ENCODE measurements at places on chromosomes 7 and 10. TPM values are rescaled to one million over a fixed set of nuclear protein-coding genes. Genes with fewer than 3 reads are reported as not detected.

DNA sequence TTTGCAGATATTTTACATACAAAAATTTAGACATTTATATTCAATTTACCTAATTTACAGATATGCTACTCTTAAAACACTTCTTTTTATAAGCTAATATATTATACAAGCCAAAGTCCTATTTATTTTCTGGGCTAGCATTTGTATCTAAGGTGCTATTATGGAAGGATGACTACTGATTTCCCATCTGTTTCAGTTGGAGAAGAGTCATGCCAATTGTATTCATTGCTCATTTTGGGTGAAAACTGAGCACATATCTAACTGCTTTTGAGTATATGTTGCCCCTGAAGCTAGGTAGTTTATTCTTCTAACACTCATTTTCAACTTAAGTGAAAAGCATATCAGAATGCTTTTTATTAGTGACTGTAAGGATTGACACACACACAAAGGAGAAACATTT lies 172.9 kb downstream of the CDK14 start:
- DNase-seq: no peak
- no peak overlapping the region for H3K4me3 ChIP-seq
- H3K36me3 ChIP-seq: no peaks in the 10 kb centered on the region
- peaks cover 31% of the 10 kb centered on the region for H3K4me1 ChIP-seq
- no peak overlapping the region for H3K27ac ChIP-seq

DNA sequence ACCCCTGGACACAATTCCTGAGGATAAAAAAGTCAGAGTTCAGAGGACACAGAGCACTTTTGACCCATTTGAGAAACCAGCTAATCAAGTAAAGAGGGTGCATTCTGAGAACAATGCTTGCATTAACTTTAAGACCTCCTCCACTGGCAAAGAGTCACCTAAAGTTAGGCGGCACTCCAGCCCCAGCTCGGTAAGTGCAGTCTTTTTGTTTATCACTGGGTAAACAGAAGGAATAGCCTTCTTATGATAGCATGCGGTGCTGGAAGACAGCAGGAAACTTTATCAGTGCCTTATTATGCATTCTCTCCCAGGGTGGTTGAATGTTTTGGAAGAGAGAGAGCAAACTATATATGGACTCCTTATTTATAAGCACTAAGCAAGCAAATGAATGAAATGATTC lies 130.5 kb downstream of the CDK14 start:
- DNase-seq: no peak
- H3K27ac ChIP-seq: peak overlapping the region; percentile 28

- H3K4me3 ChIP-seq: no peak overlapping the region
- DNase-seq: peak; percentile 58
- H3K36me3 ChIP-seq: no peaks in the 10 kb centered on the region
- no peak overlapping the region for H3K27ac ChIP-seq
These were observed 4.7 kb upstream of the TMEM72 start for GRCh38 chr10:44906486-44906885.

GRCh38 chr10:29522061-29522855 lies 112.5 kb downstream of the SVIL start:
- no peaks in the 10 kb centered on the region for H3K27me3 ChIP-seq
- H3K4me3 ChIP-seq: peak overlapping the region; percentile 41
- peak overlapping the region; percentile 73 for H3K27ac ChIP-seq
- peak; percentile 84 for DNase-seq
- H3K36me3 ChIP-seq: peaks cover 4% of the 10 kb centered on the region
- peaks cover 20% of the 10 kb centered on the region for H3K4me1 ChIP-seq

GRCh38 chr7:132930881-132931280 lies 151.0 kb downstream of the CHCHD3 start:
- DNase-seq: no peak
- no peak overlapping the region for H3K27ac ChIP-seq
- H3K4me3 ChIP-seq: no peak overlapping the region
- H3K36me3 ChIP-seq: no peaks in the 10 kb centered on the region

- no peaks in the 10 kb centered on the region for H3K4me1 ChIP-seq
- no peaks in the 10 kb centered on the region for H3K36me3 ChIP-seq
- H3K27ac ChIP-seq: no peak overlapping the region
These were observed 14.5 kb downstream of the IGFBP1 start for GRCh38 chr7:45902820-45903219.

- no peak overlapping the region for H3K27ac ChIP-seq
- H3K4me3 ChIP-seq: no peak overlapping the region
- H3K27me3 ChIP-seq: no peaks in the 10 kb centered on the region
- no peaks in the 10 kb centered on the region for H3K4me1 ChIP-seq
- no peak for DNase-seq
These were observed 178.8 kb upstream of the ANKRD30A start for GRCh38 chr10:36946598-36946997.

- H3K27ac ChIP-seq: no peak overlapping the region
- DNase-seq: no peak
- H3K4me3 ChIP-seq: no peak overlapping the region
- peaks cover 2% of the 10 kb centered on the region for H3K36me3 ChIP-seq
- no peaks in the 10 kb centered on the region for H3K27me3 ChIP-seq
These were observed 191.8 kb downstream of the ZMYND11 start for GRCh38 chr10:326894-327635.

The ZCCHC24 gene
- total RNA-seq: 21.3 TPM

GRCh38 chr7:158065340-158065739 lies 522.3 kb downstream of the PTPRN2 start:
- no peaks in the 10 kb centered on the region for H3K4me1 ChIP-seq
- DNase-seq: no peak
- no peaks in the 10 kb centered on the region for H3K36me3 ChIP-seq
- H3K4me3 ChIP-seq: no peak overlapping the region

- peaks cover 2% of the 10 kb centered on the region for H3K4me1 ChIP-seq
- no peaks in the 10 kb centered on the region for H3K27me3 ChIP-seq
- H3K36me3 ChIP-seq: no peaks in the 10 kb centered on the region
These were observed 93.3 kb upstream of the AGBL3 start for GRCh38 chr7:134892963-134893362.

DNA sequence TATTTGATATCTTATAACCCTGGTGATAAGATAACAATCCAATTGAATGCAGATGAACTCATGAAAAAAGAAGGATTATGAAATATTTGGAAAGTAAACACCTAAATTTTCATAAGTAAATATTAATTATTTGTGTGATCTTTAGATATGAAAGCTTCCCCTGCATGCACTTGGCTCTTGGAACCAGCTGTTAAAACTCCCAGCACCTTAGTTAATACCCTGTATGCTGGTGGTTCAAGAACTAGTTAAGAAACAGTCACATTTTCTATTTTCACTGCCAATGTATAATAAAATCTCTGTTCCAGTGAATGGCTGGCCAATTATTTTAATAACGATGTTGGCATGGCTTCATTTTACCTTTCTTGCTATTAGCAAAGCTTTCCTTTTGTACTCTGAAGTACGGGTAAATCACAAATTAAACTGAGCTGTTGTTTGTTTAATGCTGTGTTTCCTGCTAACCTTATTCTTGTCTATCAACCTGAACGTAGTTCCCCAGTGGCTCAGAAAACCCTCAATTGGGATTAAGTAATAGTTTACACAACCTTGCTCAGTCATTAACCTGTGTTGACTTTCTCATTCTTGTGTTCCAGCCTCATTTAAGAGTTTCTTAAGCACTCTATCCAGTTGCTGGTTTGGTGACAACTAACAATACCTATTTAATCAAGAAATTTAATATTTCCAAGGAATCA lies 38.9 kb downstream of the MET start:
- H3K27me3 ChIP-seq: no peaks in the 10 kb centered on the region
- H3K36me3 ChIP-seq: no peaks in the 10 kb centered on the region
- H3K27ac ChIP-seq: peak overlapping the region; percentile 19
- no peak for DNase-seq

DNA sequence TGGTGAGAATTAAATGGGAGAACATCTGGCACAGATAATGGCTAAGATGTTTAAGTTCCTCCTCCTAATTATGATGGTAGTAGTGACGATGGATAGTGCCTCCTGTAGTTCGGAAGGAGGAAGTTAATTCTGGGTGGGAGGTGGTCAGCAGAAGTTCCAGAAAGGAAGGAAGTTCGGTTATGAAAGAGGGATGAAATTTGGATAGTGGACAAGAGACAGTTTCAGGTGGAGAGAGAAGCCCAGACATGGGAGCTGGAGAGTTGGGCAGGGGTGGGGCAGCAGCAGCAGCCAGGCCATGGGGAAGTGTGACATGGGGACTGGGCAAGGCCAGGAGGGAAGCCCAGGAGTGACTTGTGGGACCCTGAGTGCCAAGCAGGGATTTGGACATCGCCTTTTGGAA lies 99.5 kb downstream of the CCNY start:
- no peaks in the 10 kb centered on the region for H3K4me1 ChIP-seq
- no peak overlapping the region for H3K4me3 ChIP-seq
- H3K36me3 ChIP-seq: no peaks in the 10 kb centered on the region
- H3K27me3 ChIP-seq: no peaks in the 10 kb centered on the region
- no peak for DNase-seq
- H3K27ac ChIP-seq: no peak overlapping the region

DNA sequence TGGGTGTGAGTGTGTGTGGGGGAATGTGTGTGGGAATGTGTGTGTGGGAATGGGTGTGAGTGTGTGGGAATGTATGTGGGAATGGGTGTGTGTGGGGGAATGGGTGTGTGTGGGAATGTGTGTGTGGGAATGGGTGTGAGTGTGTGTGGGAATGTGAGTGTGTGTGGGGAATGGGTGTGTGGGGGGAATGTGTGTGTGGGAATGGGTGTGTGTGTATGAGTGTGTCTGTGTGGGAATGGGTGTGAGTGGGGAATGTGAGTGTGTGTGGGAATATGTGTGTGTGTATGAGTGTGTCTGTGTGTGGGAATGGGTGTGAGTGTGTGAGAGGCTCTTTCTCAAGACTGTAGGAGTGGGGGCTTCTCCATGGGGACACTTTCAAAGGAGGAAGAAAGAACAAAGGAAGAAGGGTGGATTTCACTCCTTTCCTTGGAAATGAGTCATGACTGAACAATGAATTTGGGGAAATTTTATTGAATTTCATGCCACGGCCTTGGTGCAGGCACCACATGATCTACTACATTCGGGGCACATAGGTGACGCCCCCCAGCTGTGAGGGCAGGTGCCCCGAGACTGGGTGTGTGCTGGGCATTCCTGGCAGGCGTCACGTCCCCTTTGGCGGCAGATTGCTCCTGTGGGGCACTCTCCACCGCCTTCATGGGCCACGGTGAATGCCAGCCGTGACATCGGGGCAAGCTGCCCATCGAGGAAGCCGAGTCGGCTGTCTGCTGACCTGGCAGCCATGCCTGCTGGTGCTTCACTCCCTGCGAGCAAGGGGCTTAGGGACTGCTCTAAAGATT lies 88.8 kb upstream of the INSIG1 start:
- no peak overlapping the region for H3K27ac ChIP-seq
- no peak overlapping the region for H3K4me3 ChIP-seq
- H3K36me3 ChIP-seq: no peaks in the 10 kb centered on the region
- H3K4me1 ChIP-seq: peaks cover 4% of the 10 kb centered on the region
- H3K27me3 ChIP-seq: no peaks in the 10 kb centered on the region
- no peak for DNase-seq

DNA sequence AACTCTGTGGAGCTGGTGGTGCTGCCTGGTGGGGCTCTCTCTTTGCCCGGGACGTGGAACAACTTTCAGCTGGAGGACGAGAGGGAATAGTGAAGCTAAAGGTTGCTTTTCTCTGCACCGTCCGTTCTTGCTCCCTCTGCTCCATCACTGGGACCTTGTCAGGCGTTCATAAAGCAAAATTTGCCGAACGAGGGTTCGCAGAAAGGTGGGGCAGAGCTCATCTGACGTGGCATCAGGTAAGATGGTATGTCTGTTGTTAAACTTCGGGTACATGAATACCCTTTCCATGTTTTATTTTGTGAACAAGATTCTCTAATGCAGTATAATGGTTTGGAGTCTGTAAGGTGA lies 416 bp downstream of the BBS9 start:
- no peaks in the 10 kb centered on the region for H3K27me3 ChIP-seq
- H3K27ac ChIP-seq: no peak overlapping the region
- H3K36me3 ChIP-seq: no peaks in the 10 kb centered on the region
- no peak for DNase-seq
- peaks cover 8% of the 10 kb centered on the region for H3K4me1 ChIP-seq

GRCh38 chr10:89954061-89954460 lies 252.7 kb downstream of the KIF20B start:
- no peaks in the 10 kb centered on the region for H3K4me1 ChIP-seq
- no peaks in the 10 kb centered on the region for H3K27me3 ChIP-seq
- H3K36me3 ChIP-seq: no peaks in the 10 kb centered on the region
- H3K4me3 ChIP-seq: no peak overlapping the region

The ANAPC16 gene
- 132 TPM for total RNA-seq

- H3K27ac ChIP-seq: no peak overlapping the region
- H3K27me3 ChIP-seq: no peaks in the 10 kb centered on the region
- H3K4me1 ChIP-seq: peaks cover 8% of the 10 kb centered on the region
These were observed 20.5 kb upstream of the TNS3 start for GRCh38 chr7:47602272-47603004.

- DNase-seq: peak; percentile 18
- no peak overlapping the region for H3K27ac ChIP-seq
- no peak overlapping the region for H3K4me3 ChIP-seq
- H3K27me3 ChIP-seq: no peaks in the 10 kb centered on the region
- H3K36me3 ChIP-seq: peaks cover 23% of the 10 kb centered on the region
These were observed 55.7 kb upstream of the OGDHL start for GRCh38 chr10:49817845-49818244.

DNA sequence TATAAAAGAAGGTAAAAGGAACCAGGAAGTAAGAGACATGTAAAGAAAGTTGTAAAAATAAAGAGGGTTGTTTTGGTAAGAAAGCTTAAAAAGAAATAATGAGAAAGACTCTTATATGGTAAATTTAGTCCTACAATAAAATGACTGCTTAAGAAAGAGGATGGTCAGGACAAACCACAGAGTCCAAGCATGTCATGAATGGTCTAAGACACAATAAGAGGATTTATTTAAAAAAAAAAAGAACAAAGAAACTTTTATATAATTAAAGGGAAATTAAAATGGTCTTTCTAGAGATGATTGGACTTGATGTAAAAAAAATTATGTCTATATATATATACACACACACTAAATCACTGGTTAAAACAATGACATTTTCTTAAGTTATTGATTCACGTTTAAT lies 18.2 kb downstream of the ATAD1 start:
- H3K27me3 ChIP-seq: no peaks in the 10 kb centered on the region
- no peak for DNase-seq
- H3K36me3 ChIP-seq: no peaks in the 10 kb centered on the region
- H3K4me3 ChIP-seq: no peak overlapping the region
- peaks cover 3% of the 10 kb centered on the region for H3K4me1 ChIP-seq

DNA sequence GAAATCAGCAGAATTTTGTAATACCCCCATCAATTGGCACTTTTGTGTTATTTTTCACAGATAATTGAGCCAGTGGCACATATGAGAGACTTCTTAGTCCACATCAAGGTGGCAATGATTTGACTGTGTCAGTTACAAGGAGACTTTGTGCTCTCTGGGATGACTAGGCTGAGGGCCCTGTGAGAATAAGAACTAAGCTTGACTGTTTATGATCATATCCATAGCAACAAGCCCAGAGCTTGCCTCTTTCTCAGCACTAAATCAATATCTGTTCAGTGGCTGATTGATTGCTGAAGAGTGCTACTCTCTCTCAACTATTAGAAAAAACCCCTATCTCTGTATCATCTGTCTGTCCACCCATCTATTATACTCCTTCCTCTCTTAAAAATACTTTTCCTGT lies 185.3 kb upstream of the PLPP4 start:
- H3K4me1 ChIP-seq: no peaks in the 10 kb centered on the region
- H3K4me3 ChIP-seq: no peak overlapping the region
- no peaks in the 10 kb centered on the region for H3K36me3 ChIP-seq
- no peak for DNase-seq

The SPDYE16 gene
- 0.31 TPM for total RNA-seq
